ENCODE measurements at places on chromosomes 7 and 10. TPM values are rescaled to one million over a fixed set of nuclear protein-coding genes. Genes with fewer than 3 reads are reported as not detected.

- H3K4me3 ChIP-seq, result no peak overlapping the region
- H3K27ac ChIP-seq, result peak overlapping the region; percentile 82
- H3K27me3 ChIP-seq, result no peaks in the 10 kb centered on the region
- no peaks in the 10 kb centered on the region for H3K36me3 ChIP-seq
- H3K4me1 ChIP-seq, result peaks cover 13% of the 10 kb centered on the region
- DNase-seq, result peak; percentile 76
Measured at GRCh38 chr7:139635526-139636302, 112.2 kb downstream of the CLEC2L start.

DNA sequence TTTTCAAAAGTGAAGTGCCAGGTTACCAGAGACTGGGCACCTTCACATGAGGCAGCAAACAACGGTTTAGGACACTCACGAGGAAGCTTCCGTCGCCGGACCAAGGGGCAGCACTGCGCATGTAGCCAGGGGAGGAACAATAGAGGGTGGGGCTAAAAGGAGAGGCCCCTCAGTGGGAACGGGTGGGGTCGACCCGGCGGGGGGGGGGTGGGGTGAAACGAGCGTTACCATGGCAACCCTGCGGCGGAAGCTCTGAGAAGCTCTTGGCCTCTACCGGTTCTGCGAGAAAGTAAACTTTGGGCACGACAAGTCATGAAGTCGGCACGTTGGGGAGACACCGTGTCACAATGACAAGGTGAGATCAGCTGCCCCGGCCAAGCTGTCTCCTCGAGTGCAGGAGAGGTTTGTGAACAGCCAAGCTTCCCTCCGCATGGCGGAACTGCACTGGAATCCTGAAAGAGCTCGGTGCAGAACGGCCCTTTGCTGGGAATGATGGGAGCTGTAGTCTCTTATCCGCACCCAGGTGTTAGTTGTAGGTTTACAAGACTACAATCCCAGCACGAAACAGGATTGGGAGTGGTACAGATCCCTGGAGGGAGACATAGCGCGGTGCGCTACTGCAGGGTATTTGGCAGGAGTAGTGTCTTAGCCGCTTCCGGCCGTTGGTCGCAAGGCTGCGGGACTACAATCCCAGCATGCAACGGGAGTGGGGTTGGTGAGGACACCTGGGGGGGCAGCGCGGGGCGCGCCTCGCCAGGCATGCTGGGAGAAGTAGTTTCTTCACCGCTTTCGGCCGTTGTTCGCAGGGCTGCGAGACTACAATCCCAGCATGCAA, 72.8 kb upstream of the ZNF722 start:
- no peaks in the 10 kb centered on the region for H3K27me3 ChIP-seq
- H3K4me3 ChIP-seq, result no peak overlapping the region
- H3K27ac ChIP-seq, result no peak overlapping the region
- H3K4me1 ChIP-seq, result no peaks in the 10 kb centered on the region
- H3K36me3 ChIP-seq, result no peaks in the 10 kb centered on the region
- DNase-seq, result no peak

ELFN1 gene
- total RNA-seq, result 13.6 TPM

DNA sequence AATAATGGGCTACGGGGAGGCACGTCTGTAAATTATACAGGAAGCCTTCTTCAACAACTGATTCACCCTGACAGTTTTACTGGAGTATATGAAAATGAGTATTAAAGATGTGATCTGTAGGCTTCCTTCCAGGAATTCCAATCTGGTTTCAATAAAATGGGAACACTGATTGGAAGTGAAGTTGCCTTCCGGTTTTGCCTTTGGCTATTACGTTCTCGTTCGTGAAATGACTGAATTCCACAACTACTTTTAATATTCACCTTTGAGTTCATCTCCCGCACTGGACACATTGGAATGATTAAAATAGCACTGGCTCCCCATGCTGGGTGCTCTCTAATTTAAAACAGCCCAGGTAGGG, 350.1 kb upstream of the MKI67 start:
- H3K27me3 ChIP-seq, result no peaks in the 10 kb centered on the region
- H3K36me3 ChIP-seq, result no peaks in the 10 kb centered on the region
- no peak overlapping the region for H3K27ac ChIP-seq
- no peak overlapping the region for H3K4me3 ChIP-seq
- H3K4me1 ChIP-seq, result no peaks in the 10 kb centered on the region

DNA sequence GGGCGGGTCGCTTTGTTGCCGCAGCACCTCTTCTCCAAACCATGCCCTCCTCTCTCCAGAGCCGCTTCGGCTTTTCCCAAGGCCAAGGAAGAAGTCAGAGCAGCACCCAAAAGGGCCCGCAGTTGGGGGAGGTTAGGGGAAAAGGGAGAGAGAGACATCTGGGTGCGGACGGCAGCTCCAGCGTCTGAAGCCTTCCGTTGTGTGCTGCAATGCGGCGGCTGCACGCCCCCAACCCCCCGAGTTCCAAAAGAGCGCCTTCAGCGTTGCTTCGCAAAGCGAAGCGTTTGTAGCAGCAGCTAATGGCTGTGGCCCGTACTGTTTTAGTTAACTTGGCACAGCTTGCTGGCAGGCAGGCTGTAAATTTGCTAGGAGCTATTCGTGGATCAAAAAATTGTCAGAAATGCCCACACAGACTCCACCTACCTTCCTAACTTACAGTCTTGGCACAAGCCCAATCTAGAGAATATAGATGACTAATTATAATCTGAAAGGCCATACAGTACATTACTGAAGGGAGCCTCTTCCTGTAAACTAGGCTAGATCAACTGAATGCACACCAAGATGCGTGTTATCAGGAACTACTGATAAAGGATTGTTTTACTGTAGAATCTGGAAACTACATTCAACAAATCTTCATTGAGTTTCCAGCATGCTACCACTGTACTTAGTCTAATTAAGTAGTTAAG, 1.1 kb upstream of the KBTBD2 start:
- no peaks in the 10 kb centered on the region for H3K36me3 ChIP-seq
- peaks cover 14% of the 10 kb centered on the region for H3K4me1 ChIP-seq
- peak overlapping the region; percentile 96 for H3K4me3 ChIP-seq
- H3K27me3 ChIP-seq, result peaks cover 14% of the 10 kb centered on the region
- H3K27ac ChIP-seq, result peak overlapping the region; percentile 72
- peak; percentile 69 for DNase-seq

FGF8 gene
- total RNA-seq, result 32.2 TPM

GRCh38 chr10:1115607-1115955, 59.4 kb downstream of the WDR37 start:
- no peak for DNase-seq
- no peak overlapping the region for H3K4me3 ChIP-seq
- H3K27me3 ChIP-seq, result no peaks in the 10 kb centered on the region
- no peaks in the 10 kb centered on the region for H3K36me3 ChIP-seq
- peaks cover 5% of the 10 kb centered on the region for H3K4me1 ChIP-seq
- no peak overlapping the region for H3K27ac ChIP-seq

DNA sequence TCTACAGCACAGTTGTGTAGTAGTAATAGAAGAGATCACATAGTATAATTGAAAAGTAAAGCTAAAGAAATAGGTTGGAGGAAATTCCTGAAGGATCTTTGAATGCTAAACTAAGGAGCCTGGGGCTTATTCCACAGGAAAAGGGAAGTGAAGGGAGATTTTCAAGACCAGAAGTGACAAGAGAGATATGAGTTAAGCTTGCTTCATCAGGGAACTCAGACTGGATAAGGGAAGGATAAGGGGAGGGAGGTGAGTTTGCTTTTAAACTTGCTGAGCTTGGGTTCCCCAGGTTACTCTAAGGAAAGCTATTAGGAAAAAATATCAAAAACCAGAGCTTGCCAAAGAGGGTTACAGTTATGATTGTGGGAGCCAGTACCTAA, 182.4 kb downstream of the RAPGEF5 start:
- H3K27ac ChIP-seq, result no peak overlapping the region
- H3K36me3 ChIP-seq, result no peaks in the 10 kb centered on the region
- H3K4me3 ChIP-seq, result no peak overlapping the region
- no peaks in the 10 kb centered on the region for H3K4me1 ChIP-seq

LRIT2 gene
- total RNA-seq, result not detected

DNA sequence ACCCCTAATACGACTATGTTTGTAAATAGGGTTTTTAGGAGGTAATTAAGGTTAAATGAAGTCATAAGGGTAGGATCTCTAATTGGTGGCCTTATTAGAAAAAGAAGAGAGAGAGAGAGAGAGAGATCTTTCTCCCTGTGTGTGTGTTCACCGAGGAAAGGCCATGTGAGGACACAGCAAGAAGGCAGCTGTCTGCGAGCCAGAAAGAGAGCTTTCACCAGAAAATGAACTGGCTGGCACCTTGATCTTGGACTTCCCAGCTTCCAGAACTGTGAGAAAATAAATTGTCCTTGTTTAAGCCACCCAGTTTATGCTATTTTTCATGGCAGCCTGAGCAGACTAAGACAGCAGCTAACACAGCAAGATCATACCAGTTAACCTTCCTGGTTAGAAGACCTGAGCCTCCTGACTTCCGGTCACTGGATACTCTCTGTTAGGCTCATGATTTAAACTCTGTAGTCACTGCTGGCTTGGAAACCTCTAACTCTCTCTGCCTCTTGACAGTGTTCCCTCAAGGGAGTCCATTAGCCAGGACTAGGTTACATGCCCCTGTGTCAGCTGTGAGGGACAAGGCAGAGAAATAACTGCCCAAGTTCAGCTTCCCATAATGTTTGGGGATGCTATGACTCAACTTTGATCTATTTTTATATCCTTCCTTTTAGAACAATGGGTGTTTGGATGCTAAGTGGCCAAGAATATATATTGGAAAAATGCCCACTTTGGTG, 102.3 kb downstream of the DYNC1I1 start:
- DNase-seq, result no peak
- H3K36me3 ChIP-seq, result no peaks in the 10 kb centered on the region
- no peaks in the 10 kb centered on the region for H3K4me1 ChIP-seq
- no peak overlapping the region for H3K27ac ChIP-seq

DNA sequence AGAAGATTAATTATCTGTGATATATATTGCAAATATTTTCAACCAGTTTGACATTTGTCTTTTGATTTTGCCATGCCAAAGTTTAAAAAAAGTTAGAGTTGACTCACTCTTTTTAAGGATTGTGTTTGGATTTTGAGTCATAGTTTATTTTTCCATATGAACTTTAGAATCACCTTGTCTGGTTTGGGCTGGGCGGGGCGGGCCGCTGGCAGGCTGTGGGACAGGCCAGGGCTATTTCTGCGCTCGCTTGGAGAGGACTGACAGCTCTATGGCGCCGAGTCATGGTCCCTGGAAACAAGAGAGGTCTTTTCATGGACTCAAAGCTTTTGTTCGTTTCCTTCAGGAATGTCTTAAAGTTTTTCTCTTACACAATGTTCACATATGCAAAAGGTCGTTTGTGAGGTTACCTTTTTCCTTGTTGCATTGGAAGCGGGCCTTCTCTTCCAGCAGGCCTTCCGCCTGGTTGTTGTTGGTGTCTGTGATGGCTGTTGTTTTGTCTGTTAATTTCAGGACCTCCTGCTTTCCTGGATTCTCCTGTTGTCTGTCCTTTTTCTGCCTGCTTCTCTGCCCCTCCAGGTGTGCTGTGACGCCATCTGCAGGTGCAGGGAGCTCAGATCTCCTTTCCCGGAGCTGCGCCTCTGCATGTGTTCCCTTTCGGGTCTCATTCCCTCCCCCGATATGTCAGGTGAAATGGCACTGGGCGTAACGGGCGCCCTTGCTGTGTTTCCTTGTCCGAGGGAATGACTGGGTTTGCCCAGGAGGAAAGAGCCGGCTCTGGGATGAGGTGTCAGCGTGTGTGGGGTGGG, 53.8 kb downstream of the INPP5A start:
- no peak overlapping the region for H3K4me3 ChIP-seq
- no peak for DNase-seq
- no peak overlapping the region for H3K27ac ChIP-seq
- no peaks in the 10 kb centered on the region for H3K27me3 ChIP-seq
- H3K4me1 ChIP-seq, result peaks cover 13% of the 10 kb centered on the region

GRCh38 chr7:110522761-110523200, 568.1 kb upstream of the LRRN3 start:
- no peak for DNase-seq
- no peak overlapping the region for H3K4me3 ChIP-seq
- H3K27ac ChIP-seq, result no peak overlapping the region
- no peaks in the 10 kb centered on the region for H3K4me1 ChIP-seq
- H3K36me3 ChIP-seq, result no peaks in the 10 kb centered on the region
- no peaks in the 10 kb centered on the region for H3K27me3 ChIP-seq

- peaks cover 19% of the 10 kb centered on the region for H3K4me1 ChIP-seq
- no peak overlapping the region for H3K27ac ChIP-seq
- DNase-seq, result peak; percentile 50
- no peaks in the 10 kb centered on the region for H3K36me3 ChIP-seq
- H3K27me3 ChIP-seq, result no peaks in the 10 kb centered on the region
- no peak overlapping the region for H3K4me3 ChIP-seq
Measured at GRCh38 chr10:117260084-117260483, 19.2 kb downstream of the SLC18A2 start.

- no peaks in the 10 kb centered on the region for H3K4me1 ChIP-seq
- H3K27me3 ChIP-seq, result peaks cover 9% of the 10 kb centered on the region
- H3K27ac ChIP-seq, result no peak overlapping the region
- no peak overlapping the region for H3K4me3 ChIP-seq
- no peaks in the 10 kb centered on the region for H3K36me3 ChIP-seq
- no peak for DNase-seq
Measured at GRCh38 chr7:68244389-68244788, 1247.8 kb downstream of the TYW1 start.

- H3K27me3 ChIP-seq, result no peaks in the 10 kb centered on the region
- H3K27ac ChIP-seq, result no peak overlapping the region
- H3K36me3 ChIP-seq, result no peaks in the 10 kb centered on the region
- no peak overlapping the region for H3K4me3 ChIP-seq
Measured at GRCh38 chr10:30817541-30817940, 188.0 kb upstream of the LYZL2 start.

RBP3 gene
- total RNA-seq, result not detected

DNA sequence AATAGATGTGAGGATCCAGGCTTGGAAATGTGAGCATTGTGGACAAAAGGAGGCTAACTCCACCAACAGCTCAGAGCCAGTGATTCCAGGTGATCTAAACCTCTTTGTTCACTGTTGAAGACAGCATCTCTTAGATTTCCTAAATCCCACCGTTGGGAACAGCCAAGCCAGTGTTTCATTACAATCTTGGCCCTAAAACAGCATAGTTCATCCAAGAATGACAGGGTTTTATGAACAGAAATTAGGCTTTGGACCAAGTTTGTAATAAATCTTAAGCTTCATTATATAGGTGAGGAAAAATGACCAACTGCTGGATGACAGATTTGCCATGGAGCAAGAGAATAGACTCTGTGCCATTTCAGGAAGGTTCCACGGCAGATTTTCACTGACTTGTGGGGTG, 65.8 kb downstream of the MTURN start:
- no peaks in the 10 kb centered on the region for H3K36me3 ChIP-seq
- H3K27ac ChIP-seq, result no peak overlapping the region
- DNase-seq, result no peak
- H3K27me3 ChIP-seq, result no peaks in the 10 kb centered on the region
- no peaks in the 10 kb centered on the region for H3K4me1 ChIP-seq

- H3K36me3 ChIP-seq, result peaks cover 7% of the 10 kb centered on the region
- H3K27me3 ChIP-seq, result no peaks in the 10 kb centered on the region
- H3K4me1 ChIP-seq, result peaks cover 7% of the 10 kb centered on the region
- H3K27ac ChIP-seq, result no peak overlapping the region
Measured at GRCh38 chr10:412109-412508, 276.9 kb downstream of the ZMYND11 start.

DNA sequence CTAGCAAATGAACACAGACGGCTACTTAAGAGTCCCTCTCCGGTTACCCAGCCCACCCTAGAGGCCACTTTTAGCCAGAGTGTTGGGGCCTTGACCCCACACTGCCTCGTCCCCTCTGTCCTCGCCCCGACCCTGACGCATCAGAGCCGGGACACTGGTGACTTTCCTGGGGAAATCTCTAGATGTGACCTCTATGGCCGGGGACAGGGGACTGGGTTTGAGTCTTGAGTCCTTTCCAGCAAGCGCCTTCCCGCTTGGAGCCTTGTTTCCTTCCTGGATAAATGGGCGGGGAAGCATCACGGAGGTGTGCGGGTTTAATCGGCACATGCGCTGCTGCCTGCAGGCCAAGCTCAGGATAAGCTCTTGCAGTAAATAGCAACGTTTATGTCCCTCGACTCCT, 40.7 kb downstream of the NPTX2 start:
- no peak overlapping the region for H3K4me3 ChIP-seq
- H3K36me3 ChIP-seq, result no peaks in the 10 kb centered on the region
- no peak for DNase-seq
